NCI-H526 treated with DMSO at 0.1 percent for 48 hours (cell line): ENCODE measurements at places on chromosomes 11 and 22.
A peak's percentile ranks its signal among the peaks of the same experiment; 100 is the strongest.

- DNase-seq = no peak
Measured at GRCh38 chr11:119712006-119712405, 17.0 kb downstream of the NECTIN1 start.

DNA sequence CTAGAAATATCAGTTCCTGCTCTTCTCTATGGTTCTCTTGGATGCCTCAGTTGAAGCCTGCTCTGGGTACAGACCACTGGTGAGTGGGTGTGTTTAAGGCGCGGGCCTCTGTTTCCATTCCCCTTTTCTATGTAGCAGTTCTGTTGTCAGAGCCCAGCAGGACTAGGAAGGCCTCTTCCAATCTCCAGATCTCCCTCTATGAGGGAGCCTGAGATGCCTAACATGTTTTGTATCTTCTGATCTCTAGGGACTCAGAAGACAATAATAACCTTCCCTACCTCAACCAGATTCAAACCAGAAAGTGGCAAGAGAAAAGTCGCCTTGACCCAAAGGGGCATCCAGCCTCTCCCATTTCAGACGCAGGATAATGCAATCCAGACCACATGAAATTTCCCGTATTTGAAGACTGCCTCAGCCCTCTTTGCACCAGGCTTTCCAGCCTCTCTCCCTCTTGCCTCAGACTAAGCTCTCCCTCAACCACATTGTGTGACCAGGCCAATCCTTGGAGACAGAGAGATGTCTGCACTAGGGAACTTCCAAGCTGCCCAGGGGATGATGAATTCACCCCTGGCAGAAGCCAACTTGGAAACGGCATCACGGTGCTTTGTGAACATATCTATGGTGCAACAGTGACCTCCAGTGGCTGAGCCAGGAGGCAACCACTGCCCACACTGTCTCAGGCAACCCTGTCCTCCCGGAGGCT, 150.1 kb upstream of the UBASH3B start:
- DNase-seq = peak; percentile 71

- no peak for DNase-seq
Measured at GRCh38 chr22:23903328-23903971, 9.3 kb downstream of the MIF start.

DNA sequence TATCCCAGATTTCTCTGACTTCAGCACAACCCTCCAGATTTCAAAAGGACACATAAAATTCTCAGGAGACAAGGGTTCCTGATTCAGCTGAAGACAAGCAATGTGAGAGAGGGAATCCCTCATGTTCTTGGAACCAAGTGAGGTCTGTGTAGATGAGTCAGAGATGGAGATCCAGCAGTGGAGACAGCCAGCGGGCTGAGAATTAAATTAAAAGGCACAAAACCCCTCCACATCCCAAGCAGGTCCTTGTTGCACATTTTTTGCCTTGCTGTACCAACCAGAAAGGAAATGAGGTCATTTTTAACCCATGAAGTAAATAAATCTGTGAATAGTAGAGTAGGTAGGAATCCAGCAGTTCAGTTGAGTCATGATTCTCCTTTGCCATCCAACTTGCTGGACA, 9.7 kb downstream of the MTNR1B start:
- no peak for DNase-seq
